T-helper 1 cell (primary cell): ENCODE measurements at places on chromosomes 6 and 20.

GRCh38 chr6:35402136-35402855 is 49.8 kb upstream of the FANCE start:
- no peak for DNase-seq

DNA sequence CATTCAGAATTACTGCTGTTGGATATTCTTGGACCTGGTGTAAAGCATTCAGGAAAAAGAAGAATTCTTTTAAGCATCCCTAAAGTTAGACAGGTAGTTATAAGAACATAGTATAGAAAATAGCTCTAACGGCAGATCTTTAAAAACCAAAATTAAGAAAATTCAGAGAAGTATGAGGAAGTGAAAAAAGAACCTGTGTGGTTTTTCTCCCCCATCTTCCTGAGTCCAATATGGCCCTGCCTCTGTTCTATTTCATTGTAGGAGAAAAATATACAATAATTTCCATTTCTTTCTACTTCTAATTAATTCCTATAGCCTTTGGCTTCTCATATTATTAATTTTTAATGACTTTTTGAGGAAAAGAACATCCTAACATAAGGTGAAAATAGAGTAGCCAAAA is 47.1 kb downstream of the FHL5 start:
- DNase-seq, result no peak

GRCh38 chr20:53949319-53949839 is 121.0 kb downstream of the BCAS1 start:
- DNase-seq, result peak; percentile 71

GRCh38 chr6:12818324-12818723 is 101.8 kb downstream of the PHACTR1 start:
- no peak for DNase-seq

GRCh38 chr20:3744806-3745685 is 12.6 kb downstream of the HSPA12B start:
- DNase-seq, result peak; percentile 70

GRCh38 chr6:4383910-4384638 is 248.7 kb upstream of the ECI2 start:
- no peak for DNase-seq
